Stimulated activated CD8-positive, alpha-beta memory T cell treated with anti-CD3 and anti-CD28 coated beads, Interleukin-15, amount 100 ng/mL, for 24 hours (primary cell): ENCODE measurements at places on chromosomes 3 and 15.

- no peak for DNase-seq
Observed at GRCh38 chr3:73783811-73784210, 159.1 kb upstream of the PDZRN3 start.

GRCh38 chr15:87761736-87762509, 494.6 kb downstream of the NTRK3 start:
- no peak for DNase-seq

GRCh38 chr15:39362821-39363561, 217.9 kb upstream of the THBS1 start:
- no peak for DNase-seq

- DNase-seq: no peak
Observed at GRCh38 chr3:126287536-126288241, 69.5 kb downstream of the KLF15 start.

- no peak for DNase-seq
Observed at GRCh38 chr3:4588466-4588865, 95.3 kb downstream of the ITPR1 start.

DNA sequence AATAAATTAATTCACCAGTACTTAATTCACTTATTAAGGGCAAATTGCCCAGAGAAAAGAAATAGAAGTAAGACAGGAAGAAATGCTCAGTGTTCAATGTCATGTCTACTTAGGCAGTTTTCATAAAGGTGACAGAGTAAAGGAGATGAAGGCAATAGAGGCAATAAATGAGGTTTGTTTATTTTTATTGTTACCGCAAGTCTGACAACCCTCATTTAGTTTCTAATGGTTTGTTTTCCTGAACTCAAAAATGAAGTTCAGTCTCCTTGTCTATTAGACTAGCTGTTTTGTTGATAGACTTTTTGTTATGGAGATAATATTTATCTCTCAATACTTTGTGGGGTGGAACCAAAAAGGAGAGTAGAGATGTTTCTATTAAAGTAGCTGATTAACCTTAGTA, 258.3 kb downstream of the C3orf38 start:
- no peak for DNase-seq

GRCh38 chr3:129230311-129231019, 18.9 kb upstream of the COPG1 start:
- no peak for DNase-seq
